Fibroblast of villous mesenchyme (primary cell): ENCODE measurements at places on chromosomes 16 and 17. TPM values are rescaled to one million over a fixed set of nuclear protein-coding genes. Genes with fewer than 3 reads are reported as not detected.

Gene KPNA2
- 115 and 229 TPM in 2 replicates for total RNA-seq

Gene SLC52A1
- under 0.01 and 0.43 TPM in 2 replicates for total RNA-seq

Gene SLC12A3
- not detected in 2 replicates for total RNA-seq

Gene LGALS9B
- total RNA-seq, result not detected in 2 replicates

Gene ZFP3
- total RNA-seq, result 1.6 and 2.2 TPM in 2 replicates

Gene NPIPB9
- total RNA-seq, result 3.9 TPM in 2 replicates

Gene NDEL1
- total RNA-seq, result 79.6 and 87.7 TPM in 2 replicates

Gene KRTAP3-2
- total RNA-seq, result not detected in 2 replicates

Gene CD300H
- not detected in 2 replicates for total RNA-seq
